ENCODE measurements at places on chromosomes 4 and X.

- DNase-seq = no peak
These were observed 113.6 kb upstream of the TEX13C start for GRCh38 chrX:125205918-125206665.

GRCh38 chr4:2468456-2469191 lies at the start of gene RNF4:
RNF4 (plus strand) TSS chr4:2469106; CDS start chr4:2490494, 21,388 bp downstream.
- DNase-seq = peak; percentile 90

DNA sequence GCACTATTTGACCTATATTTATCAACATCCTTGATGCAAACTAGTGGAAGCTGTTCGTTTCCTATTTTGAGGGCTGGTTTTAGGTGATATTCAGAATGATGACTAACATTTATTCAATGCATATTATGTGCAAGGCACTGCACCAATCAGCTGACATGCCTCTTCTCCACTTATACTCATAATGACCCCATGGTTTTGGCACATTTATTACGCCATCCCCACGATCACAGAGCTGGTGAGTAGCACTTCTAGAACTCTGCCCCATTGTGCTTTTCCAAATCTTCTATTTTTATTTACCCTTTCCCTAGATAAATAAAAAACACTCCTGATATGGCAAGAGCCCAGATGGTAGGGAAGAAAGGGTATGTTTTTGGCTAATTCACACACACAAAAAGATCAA lies 13.1 kb downstream of the SCML1 start:
- DNase-seq = no peak

DNA sequence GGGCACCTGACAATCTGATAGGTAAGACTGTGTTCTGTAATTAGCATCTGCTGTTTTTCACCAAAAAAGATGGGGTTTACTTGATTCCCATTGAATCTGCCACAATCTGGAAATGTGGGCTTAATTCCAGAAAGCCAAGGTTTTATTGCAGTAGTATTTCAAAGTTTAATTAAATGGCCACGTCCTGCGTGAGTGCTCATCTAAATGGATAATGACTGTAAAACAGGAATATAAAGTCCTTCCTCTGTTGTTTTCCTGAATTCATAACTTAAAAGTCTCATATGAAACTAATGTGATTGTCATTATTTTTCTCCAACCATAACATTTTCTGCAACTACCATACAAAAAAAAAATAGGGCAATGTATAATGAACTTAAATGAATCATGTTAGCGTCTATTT lies 2.4 kb downstream of the PGM2 start:
- DNase-seq = no peak

DNA sequence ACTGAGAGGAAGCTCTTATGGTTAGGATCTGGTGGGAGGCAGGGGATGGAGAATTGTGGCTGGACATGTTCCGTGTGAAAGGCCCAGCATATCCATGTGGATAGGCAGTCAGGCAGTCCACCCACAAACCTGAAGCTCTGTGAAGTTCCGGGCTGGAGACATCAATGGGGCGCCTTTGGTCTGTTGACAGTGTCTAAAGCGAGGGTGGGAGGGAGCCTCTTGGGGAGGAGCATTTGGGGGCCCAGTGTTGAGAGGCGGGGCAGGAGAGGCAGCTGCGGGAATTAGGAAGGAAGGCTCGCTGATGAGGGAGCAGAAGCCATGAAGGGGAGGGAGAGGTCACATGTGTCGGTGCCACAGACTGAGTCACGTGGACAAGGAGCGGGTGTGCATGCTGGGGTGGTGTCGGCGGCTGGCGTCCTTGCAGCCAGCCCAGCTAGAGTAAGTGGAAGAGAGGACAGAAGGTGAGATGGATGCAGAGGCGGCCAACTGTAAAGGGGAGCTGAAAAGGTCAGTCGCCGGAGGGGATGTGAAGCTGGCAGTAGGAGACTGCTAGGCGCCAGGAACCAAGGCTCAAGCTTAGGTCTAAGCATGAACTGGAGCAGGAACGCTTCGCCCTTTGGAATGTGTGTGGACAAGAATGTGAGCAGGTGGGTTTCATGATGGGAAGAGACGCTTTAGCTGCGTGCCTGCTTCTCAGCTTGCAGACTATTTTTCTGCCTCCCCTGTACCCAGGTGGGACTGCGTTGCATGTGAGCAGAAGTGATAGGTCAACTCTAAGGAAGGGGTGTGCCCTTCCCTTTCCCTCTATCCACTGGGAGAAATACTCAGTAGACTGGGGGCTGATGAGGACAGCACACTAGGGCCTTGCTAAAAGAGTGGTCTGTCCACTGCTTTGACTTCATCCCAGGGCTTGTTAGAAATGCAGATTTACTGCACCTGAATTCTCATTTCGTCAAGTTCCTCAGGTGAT lies 44.0 kb upstream of the TLR2 start:
- DNase-seq = no peak

- no peak for DNase-seq
These were observed 315.2 kb downstream of the PCDH10 start for GRCh38 chr4:133464311-133464710.

DNA sequence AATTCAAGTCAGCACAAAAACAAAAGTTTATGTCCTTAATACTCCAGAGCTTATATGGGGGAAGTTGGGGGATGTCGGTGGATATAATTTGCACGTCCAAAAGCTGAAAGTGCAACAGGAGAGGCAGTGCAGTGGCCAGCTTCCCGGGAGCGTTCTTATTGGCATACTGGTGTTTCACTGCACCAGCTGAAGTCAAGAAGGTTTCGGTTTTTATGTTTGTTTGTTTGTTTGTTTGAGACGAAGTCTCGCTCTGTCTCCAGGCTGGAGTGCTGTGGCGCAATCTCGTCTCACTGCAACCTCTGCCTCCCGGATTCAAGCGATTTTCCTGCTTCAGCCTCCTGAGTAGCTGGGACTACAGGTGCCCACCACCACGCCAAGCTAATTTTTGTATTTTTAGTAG lies 28.6 kb upstream of the TLR3 start:
- DNase-seq = no peak

DNA sequence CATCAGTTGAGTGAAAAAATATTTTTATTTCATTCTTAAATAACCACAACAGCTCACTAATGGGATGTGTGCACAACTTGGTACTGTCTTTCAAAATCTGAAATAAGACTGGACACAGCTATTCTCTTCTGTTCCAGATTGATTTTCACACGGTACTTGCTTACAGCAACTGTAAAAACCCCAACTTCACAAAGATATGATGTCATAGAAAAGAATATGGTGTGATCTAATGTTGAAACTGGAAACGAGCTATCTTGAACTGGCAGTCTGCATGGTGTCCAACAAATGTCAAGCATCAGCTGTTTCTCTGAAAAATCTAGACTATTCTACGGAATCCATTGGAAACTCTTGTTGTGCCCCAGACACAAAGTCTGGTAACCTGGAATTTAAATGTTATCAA lies 14.7 kb downstream of the HELQ start:
- no peak for DNase-seq

GRCh38 chr4:133145758-133146573 lies 3.1 kb upstream of the PCDH10 start:
- DNase-seq = no peak

GRCh38 chrX:55624403-55624802 lies 1.2 kb downstream of the FOXR2 start:
- no peak for DNase-seq

All from stimulated activated CD8-positive, alpha-beta memory T cell treated with anti-CD3 and anti-CD28 coated beads, Interleukin-7, amount 100 ng/mL, for 24 hours (primary cell).